SJSA1 (cell line): ENCODE measurements at places on chromosomes 3 and 15. TPM values are rescaled to one million over a fixed set of nuclear protein-coding genes. Genes with fewer than 3 reads are reported as not detected.

CCDC191 gene
- 0.39 and 7.4 TPM in 2 replicates for total RNA-seq

GABRG3 gene
- not detected in 2 replicates for total RNA-seq

SLC28A2 gene
- total RNA-seq, result not detected in 2 replicates

ISL2 gene
- 3.0 and 4.0 TPM in 2 replicates for total RNA-seq

TICRR gene
- 8.6 and 10.5 TPM in 2 replicates for total RNA-seq

GPR149 gene
- total RNA-seq, result not detected in 2 replicates

ACOX2 gene
- 0.41 and 1.3 TPM in 2 replicates for total RNA-seq

MAP6D1 gene
- total RNA-seq, result 1.5 and 3.0 TPM in 2 replicates

MUC20 gene
- total RNA-seq, result not detected in 2 replicates

CNTN4 gene
- total RNA-seq, result not detected in 2 replicates

IQCF2 gene
- not detected in 2 replicates for total RNA-seq

CCR9 gene
- not detected in 2 replicates for total RNA-seq

CASR gene
- not detected in 2 replicates for total RNA-seq

HTR3D gene
- total RNA-seq, result not detected in 2 replicates

KNG1 gene
- not detected in 2 replicates for total RNA-seq

DNA sequence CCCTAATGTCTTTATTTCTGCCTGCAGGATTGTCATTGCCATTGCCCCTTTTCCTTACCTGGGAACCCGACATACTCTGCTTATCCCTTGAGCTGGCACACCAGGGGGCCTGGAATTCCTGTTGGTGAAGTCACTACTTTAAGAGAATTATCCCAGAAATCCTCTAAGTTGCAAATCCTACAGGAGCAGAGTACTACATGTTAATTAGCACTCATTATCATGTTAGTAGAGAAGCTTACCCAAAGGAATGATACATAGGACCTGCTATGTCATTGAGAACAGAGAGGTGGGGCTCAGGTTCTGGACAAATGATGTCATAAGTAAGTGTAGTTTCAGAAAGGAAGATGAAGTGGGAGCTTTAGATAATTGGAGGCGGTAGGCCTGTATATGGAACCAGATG is 27.4 kb downstream of the SCG5 start:
- H3K4me1 ChIP-seq, result peaks cover 35% of the 10 kb centered on the region
- H3K27ac ChIP-seq, result no peak overlapping the region
- DNase-seq, result no peak
- H3K4me3 ChIP-seq, result no peak overlapping the region
- H3K27me3 ChIP-seq, result no peaks in the 10 kb centered on the region
- no peaks in the 10 kb centered on the region for H3K36me3 ChIP-seq

- no peaks in the 10 kb centered on the region for H3K27me3 ChIP-seq
- DNase-seq, result no peak
- H3K27ac ChIP-seq, result no peak overlapping the region
- H3K4me3 ChIP-seq, result no peak overlapping the region
- no peaks in the 10 kb centered on the region for H3K4me1 ChIP-seq
Measured at GRCh38 chr3:87287011-87287410, 10.6 kb upstream of the POU1F1 start.

DNA sequence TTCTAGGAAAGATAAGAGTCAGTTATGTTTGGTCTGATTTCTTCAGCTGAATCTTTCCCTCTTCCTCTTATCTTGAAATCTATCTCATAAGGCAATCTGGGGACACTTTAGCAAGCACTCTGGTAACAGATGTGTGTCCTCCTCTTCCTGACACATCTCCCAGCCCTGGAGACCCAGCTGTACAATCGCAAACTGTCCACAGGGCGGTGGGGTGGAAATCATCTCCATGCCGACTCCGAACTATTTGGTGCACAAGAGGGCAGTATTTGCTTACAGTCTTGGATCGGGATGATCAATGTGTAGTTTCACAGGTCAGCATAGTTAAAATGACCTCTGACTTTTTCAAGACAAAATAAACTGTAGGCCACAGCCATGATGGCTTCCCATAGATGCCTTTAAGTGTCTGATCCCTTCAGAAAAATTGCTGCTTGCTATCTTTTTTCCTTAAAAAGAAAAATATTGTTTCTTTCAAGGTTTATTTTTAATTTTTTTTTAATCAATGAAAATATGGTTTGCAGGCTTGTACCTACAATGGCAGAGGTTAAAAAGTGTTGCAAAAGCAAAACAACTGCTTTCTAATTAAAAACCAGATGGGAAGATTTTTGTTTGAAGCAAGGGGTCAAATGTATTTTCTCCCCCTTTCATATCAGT is 17.7 kb downstream of the EEFSEC start:
- H3K4me1 ChIP-seq, result no peaks in the 10 kb centered on the region; the same call in 1 of the 2 replicates
- no peaks in the 10 kb centered on the region for H3K36me3 ChIP-seq
- H3K27me3 ChIP-seq, result no peaks in the 10 kb centered on the region
- no peak overlapping the region for H3K4me3 ChIP-seq
- peak; percentile 48 for DNase-seq

DNA sequence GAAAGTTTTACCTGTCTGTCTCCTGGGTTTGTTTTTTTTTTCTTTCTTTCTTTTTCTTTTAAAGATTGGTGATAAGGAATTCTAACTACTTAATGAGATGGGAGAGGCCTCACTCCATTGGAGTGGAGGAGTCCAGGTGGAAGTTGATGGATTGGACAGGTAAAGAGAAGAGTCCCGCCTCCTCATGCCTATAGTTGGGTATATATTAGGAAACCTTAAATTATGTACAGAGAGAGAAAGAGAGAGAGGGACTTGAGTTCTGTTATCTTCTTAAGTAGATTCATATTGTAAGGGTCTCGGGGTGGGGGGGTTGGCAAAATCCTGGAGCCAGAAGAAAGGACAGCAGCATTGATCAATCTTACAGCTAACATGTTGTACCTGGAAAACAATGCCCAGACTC is 158.2 kb downstream of the TP63 start:
- no peaks in the 10 kb centered on the region for H3K36me3 ChIP-seq
- no peak overlapping the region for H3K4me3 ChIP-seq
- H3K27me3 ChIP-seq, result no peaks in the 10 kb centered on the region

- no peaks in the 10 kb centered on the region for H3K36me3 ChIP-seq
- H3K4me3 ChIP-seq, result no peak overlapping the region
- peak; percentile 8 for DNase-seq
- no peaks in the 10 kb centered on the region for H3K4me1 ChIP-seq
- H3K27me3 ChIP-seq, result no peaks in the 10 kb centered on the region
- H3K27ac ChIP-seq, result no peak overlapping the region
Measured at GRCh38 chr15:100252779-100253417, 88.9 kb downstream of the ADAMTS17 start.

- no peaks in the 10 kb centered on the region for H3K36me3 ChIP-seq
- H3K4me3 ChIP-seq, result no peak overlapping the region
- no peaks in the 10 kb centered on the region for H3K27me3 ChIP-seq
- H3K27ac ChIP-seq, result no peak overlapping the region
- H3K4me1 ChIP-seq, result no peaks in the 10 kb centered on the region
Measured at GRCh38 chr3:182235504-182235903, 523.8 kb downstream of the SOX2 start.

- no peak for DNase-seq
- peak overlapping the region; percentile 11 for H3K27ac ChIP-seq
- H3K4me3 ChIP-seq, result no peak overlapping the region
Measured at GRCh38 chr15:70714565-70714964, 48.8 kb downstream of the UACA start.

- H3K36me3 ChIP-seq, result no peaks in the 10 kb centered on the region
- H3K4me1 ChIP-seq, result peaks cover 63% of the 10 kb centered on the region
- DNase-seq, result no peak
Measured at GRCh38 chr3:172627057-172627809, 83.6 kb downstream of the NCEH1 start.

GRCh38 chr15:60797444-60798040 is 318.6 kb upstream of the ICE2 start:
- no peaks in the 10 kb centered on the region for H3K4me1 ChIP-seq
- no peak overlapping the region for H3K27ac ChIP-seq
- H3K4me3 ChIP-seq, result no peak overlapping the region
- DNase-seq, result no peak
- no peaks in the 10 kb centered on the region for H3K36me3 ChIP-seq

DNA sequence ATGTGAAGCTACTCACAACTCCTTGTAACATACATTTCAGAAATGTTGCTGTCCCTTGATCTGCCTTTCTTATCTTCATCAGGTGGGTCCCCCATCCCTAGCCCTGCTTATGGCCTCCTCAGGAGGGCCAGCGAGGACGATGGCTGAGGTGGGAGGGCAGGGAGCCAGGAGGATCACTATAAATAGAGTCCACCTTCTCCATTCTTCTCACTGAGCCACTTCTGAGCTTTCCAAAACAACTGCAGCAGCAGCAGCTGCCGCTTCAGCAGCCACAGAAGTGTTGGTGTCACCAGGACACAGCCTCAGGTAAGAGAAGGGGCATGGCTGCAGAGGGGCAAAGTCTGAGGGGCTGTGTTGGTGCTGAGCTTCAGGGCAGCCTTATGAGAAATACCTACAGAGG is 53.5 kb downstream of the ANAPC13 start:
- no peaks in the 10 kb centered on the region for H3K36me3 ChIP-seq
- H3K27me3 ChIP-seq, result no peaks in the 10 kb centered on the region
- H3K27ac ChIP-seq, result no peak overlapping the region
- peaks cover 23% of the 10 kb centered on the region for H3K4me1 ChIP-seq
- DNase-seq, result no peak
- no peak overlapping the region for H3K4me3 ChIP-seq

DNA sequence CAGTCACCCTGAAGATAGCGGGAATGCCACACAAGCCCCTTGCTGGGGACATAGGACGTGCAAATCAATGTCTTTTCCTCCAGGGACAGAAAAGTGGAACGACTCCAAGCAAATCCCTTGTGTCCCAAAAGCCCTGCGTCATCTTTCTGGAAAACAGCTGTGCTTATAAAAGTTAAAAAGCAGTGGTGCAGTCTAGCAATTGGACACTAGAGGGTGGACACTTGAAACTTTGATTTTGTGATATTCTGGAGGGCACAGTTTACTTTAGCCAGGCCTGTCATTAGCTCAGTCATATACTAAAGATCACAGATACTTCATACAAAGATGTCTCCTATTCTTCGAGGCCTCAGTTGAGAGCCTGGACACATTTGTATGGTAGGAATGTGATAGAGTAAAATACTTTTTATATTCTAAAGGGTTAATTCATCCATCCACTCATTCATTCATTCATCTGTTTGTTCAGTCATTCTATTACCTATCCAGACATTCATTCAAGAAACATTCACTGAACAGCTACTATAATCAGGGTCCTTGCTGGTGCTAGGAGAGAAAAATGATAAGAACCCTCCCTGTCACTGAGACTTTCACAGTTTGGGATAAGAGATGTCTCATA is 63.8 kb upstream of the ANKRD34C start:
- H3K27ac ChIP-seq, result no peak overlapping the region
- H3K4me3 ChIP-seq, result no peak overlapping the region
- no peaks in the 10 kb centered on the region for H3K36me3 ChIP-seq
- H3K27me3 ChIP-seq, result 0 out of 2 replicates have a peak, but pooled peaks cover 2% of the 10 kb centered on the region
- no peak for DNase-seq

DNA sequence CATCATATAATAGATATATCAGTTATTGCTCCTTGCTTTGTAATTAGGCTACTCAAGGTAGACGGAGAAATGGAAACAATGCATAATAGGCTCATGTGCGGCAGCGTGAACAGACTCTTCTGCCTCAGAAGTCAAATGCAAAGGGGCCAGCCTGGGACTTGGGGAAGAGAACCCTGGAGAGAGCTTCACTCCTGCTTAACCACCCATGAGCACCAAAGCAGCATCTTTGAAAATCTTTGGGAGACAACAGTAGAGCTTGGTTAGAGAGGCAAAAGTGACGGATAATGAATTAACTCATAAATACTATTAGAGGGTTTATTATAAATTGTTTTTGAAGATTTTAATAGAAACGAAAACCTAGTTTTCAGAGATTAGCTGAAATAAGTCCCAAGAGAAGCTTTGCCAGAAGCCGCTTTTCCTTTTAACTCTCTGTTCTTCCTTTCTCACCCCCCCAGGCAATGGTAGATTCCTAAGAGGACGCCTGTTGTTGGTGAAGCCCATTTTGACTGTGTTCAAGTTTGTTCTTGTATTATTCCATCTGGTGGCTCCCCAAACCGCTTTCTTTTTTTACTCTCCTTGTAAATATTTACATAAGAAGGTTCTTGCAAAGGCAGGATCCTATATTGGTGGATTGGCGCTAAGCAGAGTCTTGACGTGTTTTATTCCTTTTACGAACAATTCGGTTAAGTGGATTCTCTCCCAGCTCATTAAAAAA is 196.0 kb upstream of the TPRG1 start:
- no peak overlapping the region for H3K4me3 ChIP-seq
- H3K4me1 ChIP-seq, result peaks cover 33% of the 10 kb centered on the region
- no peak overlapping the region for H3K27ac ChIP-seq
- H3K36me3 ChIP-seq, result no peaks in the 10 kb centered on the region
- no peaks in the 10 kb centered on the region for H3K27me3 ChIP-seq

DNA sequence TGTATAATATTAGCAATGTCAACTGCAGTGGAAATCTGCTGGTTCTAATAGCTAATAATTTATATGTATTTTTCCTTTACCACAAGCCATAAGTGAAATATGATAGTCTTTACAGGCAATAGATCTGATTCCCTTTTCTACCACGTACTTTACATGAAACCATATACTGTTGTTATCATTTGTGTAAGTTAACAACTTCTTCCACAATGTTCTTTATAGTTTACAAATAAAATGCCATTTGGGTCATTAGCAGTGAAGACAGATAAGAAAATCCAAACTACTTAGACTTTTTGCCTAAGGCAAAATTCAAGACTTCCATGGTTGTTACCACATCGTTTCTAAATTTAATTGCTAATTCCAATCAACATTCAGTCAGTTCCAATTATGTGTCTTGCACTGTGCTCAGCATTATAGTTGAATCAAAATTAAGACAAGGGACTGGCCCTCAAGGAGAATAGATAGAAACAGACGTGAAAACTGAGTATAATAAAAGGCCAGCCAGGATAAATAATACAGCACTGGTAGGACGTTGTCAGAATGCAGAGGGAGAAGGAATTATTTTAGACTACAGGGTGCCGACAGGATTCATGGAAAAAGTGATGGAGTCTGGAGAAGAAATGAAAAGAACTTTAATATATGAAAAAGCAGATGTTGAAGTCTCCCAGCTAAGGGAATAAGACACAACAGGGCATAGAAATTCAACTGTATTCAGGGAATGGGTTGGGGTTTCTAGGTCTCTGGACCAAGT is 249.8 kb downstream of the ALCAM start:
- no peak for DNase-seq
- no peak overlapping the region for H3K4me3 ChIP-seq

- peaks cover 25% of the 10 kb centered on the region for H3K4me1 ChIP-seq
- no peaks in the 10 kb centered on the region for H3K36me3 ChIP-seq
- peak overlapping the region; percentile 42 for H3K4me3 ChIP-seq
- peak overlapping the region; percentile 88 for H3K27ac ChIP-seq
Measured at GRCh38 chr3:120559242-120560061, 36.7 kb upstream of the NDUFB4 start.

DNA sequence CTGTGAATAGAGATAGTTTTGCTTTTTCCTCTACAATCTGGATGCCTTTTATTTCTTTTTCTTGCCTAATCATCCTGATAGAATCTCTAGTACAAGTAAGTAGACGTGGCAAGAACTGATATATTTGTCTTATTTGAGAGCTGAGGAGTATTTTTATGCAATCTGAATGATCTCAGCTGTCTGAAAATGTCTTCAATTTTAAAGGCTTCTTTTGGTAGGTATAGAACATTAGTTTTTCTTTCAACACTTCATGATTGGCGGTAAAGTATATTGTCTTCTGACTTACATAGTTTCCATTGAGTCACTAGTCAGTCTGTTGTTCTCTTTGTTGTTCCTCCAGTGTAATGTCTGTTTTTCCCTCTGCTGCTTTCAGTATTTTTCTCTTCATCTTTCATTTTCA is 31.3 kb downstream of the MGA start:
- H3K27me3 ChIP-seq, result no peaks in the 10 kb centered on the region
- H3K4me3 ChIP-seq, result no peak overlapping the region
- DNase-seq, result no peak
- no peak overlapping the region for H3K27ac ChIP-seq
- no peaks in the 10 kb centered on the region for H3K36me3 ChIP-seq
- H3K4me1 ChIP-seq, result peaks cover 6% of the 10 kb centered on the region; the same call in 1 of the 2 replicates

GRCh38 chr15:32908872-32909271 is 191.1 kb downstream of the GREM1 start:
- peaks cover 12% of the 10 kb centered on the region for H3K4me1 ChIP-seq
- no peaks in the 10 kb centered on the region for H3K27me3 ChIP-seq
- H3K27ac ChIP-seq, result no peak overlapping the region
- no peaks in the 10 kb centered on the region for H3K36me3 ChIP-seq
- H3K4me3 ChIP-seq, result no peak overlapping the region
